ENCODE measurements at places on chromosomes 6 and 20. TPM values are rescaled to one million over a fixed set of nuclear protein-coding genes. Genes with fewer than 3 reads are reported as not detected.

The DYNLT1 gene
- 142 TPM for total RNA-seq

The PHACTR1 gene
- total RNA-seq, result 2.0 TPM

The GABRR1 gene
- total RNA-seq, result not detected

The CLVS2 gene
- total RNA-seq, result 0.11 TPM

The PGC gene
- total RNA-seq, result not detected

The NRN1 gene
- total RNA-seq, result not detected

The STK35 gene
- 31.0 TPM for total RNA-seq

The DCBLD1 gene
- 30.1 TPM for total RNA-seq

The BCAS1 gene
- total RNA-seq, result 0.20 TPM

The EYS gene
- 0.60 TPM for total RNA-seq

The DEFB121 gene
- not detected for total RNA-seq

The LTB gene
- total RNA-seq, result 0.32 TPM

The GNRH2 gene
- 2.1 TPM for total RNA-seq

The SYTL3 gene
- total RNA-seq, result 6.1 TPM

Data from mesothelial cell of epicardium (in vitro differentiated cells).